ENCODE measurements at places on chromosomes 1 and 21.

- no peak for DNase-seq
Measured at GRCh38 chr1:153789478-153790034, 14.3 kb downstream of the SLC27A3 start.

DNA sequence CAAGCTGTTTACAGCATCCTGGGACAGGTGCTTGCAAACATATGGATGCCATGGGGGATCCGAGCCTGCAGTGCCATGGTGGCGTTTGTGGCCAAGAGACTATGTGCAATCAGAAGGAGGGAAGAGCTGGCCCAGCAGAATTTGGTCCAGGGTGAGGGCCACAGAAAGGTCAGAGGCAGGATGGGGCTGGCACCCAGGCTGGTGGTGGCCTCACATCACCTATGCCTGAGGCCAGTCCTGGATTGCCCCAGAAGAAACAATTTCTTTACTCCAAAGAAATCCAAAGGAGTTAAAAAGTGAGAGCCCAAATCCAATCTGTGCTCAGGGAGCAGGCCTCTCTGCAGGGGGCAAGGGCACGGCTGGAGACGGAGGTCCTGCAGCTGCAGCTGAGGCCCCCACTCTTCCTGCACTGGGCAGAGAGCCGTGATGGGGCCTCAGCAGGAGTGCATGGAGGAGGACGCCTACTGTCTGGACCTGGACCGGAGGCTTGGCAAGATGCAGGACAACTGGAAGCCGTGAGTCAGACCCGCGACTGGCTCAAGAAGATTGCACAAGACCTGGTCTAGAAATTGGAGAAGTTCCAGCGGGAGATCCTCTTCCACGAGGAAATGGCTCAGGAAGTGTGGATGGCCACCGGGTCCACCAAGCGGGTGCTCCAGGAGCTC lies 163.5 kb downstream of the RYR2 start:
- DNase-seq = no peak

- no peak for DNase-seq
Measured at GRCh38 chr1:53766831-53767405, 28.0 kb upstream of the GLIS1 start.

- DNase-seq = no peak
Measured at GRCh38 chr1:1906185-1907097, 8.6 kb upstream of the CALML6 start.

GRCh38 chr1:117537291-117537920 lies 68.4 kb upstream of the TENT5C start:
- DNase-seq = peak; percentile 16

- DNase-seq = no peak
Measured at GRCh38 chr1:183632114-183632513, 3.5 kb downstream of the ARPC5 start.

- DNase-seq = no peak
Measured at GRCh38 chr1:90621986-90622385, 95.1 kb downstream of the BARHL2 start.

DNA sequence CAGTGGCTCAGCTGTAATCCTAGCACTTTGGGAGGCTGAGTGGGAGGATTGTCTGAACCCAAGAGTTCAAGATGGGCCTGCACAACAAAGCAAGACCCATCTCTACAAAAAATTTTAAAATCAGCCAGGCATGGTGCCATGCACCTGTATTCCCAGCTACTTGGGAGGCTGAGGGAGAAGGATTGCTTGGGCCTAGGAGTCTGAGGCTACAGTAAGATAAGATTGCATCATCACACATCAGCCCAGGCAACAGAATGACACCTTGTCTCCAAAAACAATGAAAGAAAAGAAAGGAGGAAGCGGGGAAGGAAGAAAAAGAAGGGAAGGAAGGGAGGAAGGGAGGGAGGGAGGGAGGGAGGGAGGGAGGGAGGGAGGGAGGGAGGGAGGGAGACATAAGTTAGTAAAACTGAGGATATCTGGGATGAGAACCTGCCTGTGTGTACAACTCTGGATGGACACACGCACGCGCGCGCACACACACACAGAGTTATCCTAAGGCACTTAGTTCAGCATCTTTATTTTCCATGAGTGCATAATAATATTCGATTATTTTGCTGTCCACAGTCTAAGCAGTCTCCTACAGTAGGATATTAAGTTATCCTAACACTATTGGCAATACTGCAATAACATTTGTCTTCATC lies 92.9 kb upstream of the LBR start:
- no peak for DNase-seq

GRCh38 chr1:174942547-174943255 lies 57.0 kb upstream of the CACYBP start:
- DNase-seq = no peak

GRCh38 chr1:229537894-229538293 lies 20.6 kb downstream of the ABCB10 start:
- DNase-seq = no peak

DNA sequence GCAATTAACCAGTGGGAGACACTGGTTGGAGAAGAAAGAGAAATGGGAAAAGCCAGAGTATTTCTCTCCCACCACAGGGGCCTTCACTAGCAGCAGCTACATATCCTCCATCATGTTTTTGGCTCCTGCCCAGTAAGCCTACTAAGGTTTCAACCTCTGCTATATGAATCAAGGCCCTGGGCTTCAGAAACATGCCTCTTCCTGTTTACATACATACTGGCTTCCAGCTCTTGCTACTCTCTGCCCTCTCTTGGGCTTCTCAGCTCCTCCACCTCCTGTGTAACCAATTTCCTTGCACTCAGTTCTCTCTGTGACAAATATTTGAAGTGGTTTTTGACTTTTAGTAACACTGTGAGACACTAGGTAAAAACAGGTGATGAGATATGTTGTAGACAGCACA lies 80.8 kb downstream of the LRRC7 start:
- no peak for DNase-seq
